ENCODE measurements at places on chromosomes 7 and 10.
A peak's percentile ranks its signal among the peaks of the same experiment; 100 is the strongest.

- no peak for DNase-seq
Observed at GRCh38 chr10:14671386-14671831, 103.3 kb downstream of the FAM107B start.

DNA sequence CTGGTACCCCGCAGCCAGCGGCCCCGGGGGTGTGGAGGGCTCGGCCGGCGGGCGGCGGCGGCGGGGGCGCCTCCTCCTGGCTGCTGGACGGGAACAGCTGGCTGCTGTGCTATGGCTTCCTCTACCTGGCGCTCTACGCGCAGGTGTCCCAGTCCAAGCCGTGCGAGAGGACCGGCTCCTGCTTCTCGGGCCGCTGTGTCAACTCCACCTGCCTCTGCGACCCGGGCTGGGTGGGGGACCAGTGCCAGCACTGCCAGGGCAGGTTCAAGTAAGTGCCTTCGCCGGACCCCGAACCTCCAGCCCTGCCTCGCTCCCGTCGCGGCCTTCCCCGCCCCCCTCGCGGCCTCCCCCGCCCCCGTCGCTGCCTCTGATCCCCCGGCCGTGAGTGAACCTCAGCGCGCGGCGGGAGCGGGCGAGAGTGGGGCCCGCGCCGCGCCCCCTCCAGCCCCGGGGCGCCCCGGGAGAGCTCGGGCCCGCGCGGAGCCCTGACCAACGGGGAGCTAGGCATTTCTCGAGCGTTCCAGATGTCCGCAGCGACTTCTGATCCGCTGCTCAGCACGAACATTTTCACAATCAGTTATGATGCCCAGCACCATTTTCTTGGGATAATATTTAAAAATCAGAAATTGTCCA is 727 bp downstream of the ATRNL1 start:
- no peak for DNase-seq

GRCh38 chr10:110725801-110726630 is 81.9 kb downstream of the RBM20 start:
- DNase-seq: peak; percentile 17

DNA sequence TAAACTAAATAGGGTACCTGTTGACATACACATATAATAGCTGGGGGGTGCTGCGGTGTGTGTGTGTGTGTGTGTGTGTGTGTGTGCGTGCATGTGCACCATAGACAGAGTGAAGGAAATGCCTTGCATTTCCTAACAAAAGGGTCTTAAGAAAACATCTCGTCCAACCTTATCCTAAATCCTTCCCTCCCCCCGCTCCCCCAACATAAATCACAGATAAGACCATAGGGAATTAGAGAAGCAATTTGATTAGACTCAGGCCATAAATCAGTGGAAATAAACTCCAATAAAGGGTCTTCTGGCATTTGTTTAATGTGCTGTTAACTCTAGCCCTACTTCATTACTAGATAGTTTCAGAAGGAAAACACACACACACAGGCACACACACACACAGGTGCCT is 148.5 kb downstream of the PPP1R17 start:
- no peak for DNase-seq

- DNase-seq: no peak
Observed at GRCh38 chr10:62726142-62726541, 78.4 kb upstream of the ADO start.

DNA sequence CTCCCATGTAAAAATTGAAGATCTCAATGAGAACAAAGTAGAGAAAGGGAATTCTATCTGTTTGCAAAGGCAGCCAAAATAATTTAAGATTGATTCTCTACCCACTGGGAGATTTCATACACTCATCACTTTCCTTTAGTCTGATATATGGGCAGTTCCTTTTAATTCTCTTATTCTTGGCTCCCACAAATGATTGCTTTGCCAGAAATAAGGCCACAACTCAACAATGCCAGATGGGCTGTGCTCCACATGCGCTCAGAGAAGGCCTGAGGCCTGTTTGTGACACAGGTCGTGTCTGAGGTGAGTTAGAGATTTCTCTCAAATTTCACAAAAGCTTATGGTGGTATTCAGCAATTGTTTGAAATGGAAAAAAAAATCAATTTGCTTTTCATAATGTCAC is 501.9 kb upstream of the SEMA3D start:
- no peak for DNase-seq

- peak; percentile 52 for DNase-seq
Observed at GRCh38 chr10:52466464-52466863, 152.4 kb downstream of the DKK1 start.

- DNase-seq: no peak
Observed at GRCh38 chr10:57562211-57562610, 705.5 kb downstream of the IPMK start.

- no peak for DNase-seq
Observed at GRCh38 chr7:141889321-141889720, 26.9 kb upstream of the OR9A4 start.

Data from AG08395 (cell line).